ENCODE measurements at places on chromosomes 7 and 10.

GRCh38 chr7:684416-684815 is 42.1 kb upstream of the DNAAF5 start:
- no peak for DNase-seq

DNA sequence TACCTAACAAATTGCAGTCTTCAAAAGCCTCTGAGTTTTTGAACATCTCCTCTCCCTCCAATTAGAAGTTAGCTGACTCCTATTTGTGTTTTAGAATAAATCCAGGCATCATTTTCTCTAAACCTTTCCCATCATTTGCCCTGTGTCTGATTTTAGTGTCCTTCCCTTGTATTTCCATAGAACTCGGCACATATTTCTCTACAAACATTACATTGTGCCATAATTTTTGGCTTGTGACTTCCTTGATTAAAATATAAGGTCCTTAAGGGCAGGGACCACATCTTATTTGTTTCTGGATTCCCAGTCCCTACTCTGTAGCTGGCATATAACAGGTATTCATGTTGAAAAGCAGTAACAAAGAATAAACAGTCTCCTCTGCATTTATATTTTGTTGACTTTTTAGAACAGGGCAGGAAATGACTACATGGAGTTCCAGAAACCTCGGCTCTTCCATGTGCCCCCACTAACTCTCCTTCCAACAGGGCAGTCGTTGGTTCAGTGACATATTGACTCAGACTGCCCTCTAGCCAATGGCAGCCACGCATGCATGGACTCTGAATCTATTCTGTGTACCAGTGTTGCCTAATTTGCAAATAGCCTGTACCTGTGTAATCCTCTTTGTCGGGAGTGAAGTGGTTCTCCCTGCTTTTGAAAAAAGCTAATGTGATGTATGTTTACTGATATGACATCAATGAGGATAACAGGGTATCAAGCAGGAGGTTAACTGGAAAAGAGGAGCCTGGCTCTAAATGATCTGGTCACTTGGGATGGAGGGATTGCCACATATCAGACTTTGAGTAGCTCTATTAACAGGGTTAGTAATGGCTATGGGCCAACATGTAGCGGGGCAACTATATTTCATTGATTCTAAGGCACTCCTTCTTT is 19.8 kb upstream of the CPN1 start:
- DNase-seq, result no peak

DNA sequence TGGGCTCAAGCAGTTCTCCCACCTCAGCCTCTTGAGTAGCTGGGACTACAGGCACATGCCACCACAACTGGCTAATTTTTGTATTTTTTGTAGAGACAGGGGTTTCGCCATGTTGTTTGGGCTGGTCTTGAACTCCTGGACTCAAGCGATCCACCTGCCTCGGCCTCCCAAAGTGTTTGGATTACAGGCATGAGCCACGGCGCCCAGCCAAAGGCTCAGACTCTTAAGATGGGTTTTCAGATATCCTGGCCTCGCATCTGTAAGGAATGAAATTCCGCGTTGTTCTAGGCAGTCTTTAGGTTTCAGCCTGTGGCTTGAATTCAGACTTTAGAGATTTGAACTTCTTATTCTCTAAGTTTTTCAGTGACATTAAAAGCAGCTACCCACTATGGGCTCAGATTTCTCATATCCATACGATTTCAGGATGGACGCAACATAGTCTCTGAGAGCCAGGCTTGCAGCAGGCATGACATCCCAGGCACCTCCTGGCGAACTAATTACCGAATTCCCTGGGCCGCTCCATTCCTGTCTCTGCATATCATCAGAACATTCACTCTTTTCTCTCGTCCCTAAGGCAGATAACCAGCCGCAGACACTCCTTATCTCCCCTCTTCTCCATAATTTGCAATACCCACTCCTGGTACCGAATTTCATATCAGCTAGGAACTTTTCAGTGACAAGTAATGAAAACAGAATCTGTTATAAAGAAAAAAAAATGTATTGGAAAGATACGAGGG is 29.7 kb downstream of the IL15RA start:
- DNase-seq, result no peak

- DNase-seq, result no peak
These were observed 3.3 kb downstream of the WIPF3 start for GRCh38 chr7:29809533-29810155.

- DNase-seq, result no peak
These were observed 52.9 kb downstream of the ELMO1 start for GRCh38 chr7:37395618-37396259.

DNA sequence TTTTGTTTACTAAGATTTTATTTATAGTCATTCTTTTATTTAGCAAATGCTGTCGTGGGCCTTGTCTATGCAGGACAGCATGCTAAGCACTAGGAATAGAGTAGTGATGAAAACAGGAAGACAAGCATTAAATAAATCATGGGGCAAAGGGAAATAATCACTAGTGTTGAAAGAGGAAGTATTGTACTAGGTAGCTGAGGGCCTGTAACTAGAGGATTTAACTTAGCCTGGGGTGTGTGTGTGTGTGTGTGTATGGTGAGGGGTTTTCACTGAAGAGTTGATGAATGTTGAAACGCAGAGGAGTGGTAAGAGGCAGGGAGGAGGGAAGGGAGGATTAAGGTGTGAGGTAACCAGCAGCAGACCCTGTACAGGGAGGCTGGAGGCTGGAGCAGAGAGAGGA is 446.4 kb downstream of the SDK1 start:
- DNase-seq, result no peak

DNA sequence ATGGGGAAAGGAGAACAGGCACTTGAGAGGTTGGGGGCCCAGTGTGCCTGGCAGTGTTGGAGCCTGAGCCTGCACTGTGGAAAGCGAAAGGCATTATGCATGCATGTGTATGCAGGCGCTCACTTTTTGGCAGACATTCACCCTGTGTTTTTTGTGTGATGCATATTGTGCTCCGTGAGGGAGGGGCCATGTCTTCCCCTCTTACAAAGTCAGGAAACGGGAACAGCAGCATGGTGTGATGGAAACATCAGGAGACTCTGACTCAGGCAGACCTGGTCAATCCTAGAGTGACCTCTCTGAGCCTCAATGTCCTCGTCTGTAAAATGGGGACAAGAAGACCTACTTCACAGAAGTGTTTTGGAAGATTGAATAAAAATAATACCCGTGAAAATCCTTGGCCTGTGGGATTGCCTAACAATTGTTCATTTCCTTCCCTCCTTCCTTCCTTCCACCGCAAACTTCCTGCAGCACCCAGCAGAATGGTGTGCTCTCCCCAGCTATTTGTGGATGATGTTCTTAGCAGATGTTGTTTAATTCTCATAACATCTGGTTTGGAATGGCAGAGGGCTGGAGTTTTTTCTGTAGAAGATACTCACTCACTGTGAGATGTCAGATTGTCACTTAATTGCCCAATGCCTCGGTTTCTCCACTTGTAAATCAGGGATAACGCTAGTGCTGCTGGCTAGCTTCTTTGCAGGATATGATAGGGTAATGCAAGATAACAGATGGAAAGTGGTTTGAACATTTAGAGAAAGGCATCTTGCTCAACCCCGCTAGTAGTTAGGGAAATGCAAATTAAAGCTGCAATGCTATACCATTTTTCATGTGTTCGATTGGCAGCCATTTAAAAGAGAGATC is 39.8 kb downstream of the CDH23 start:
- DNase-seq, result no peak

- DNase-seq, result no peak
These were observed 321.5 kb upstream of the GHITM start for GRCh38 chr10:83817797-83818196.

- DNase-seq, result no peak
These were observed 66.3 kb upstream of the HABP2 start for GRCh38 chr10:113486531-113486930.

DNA sequence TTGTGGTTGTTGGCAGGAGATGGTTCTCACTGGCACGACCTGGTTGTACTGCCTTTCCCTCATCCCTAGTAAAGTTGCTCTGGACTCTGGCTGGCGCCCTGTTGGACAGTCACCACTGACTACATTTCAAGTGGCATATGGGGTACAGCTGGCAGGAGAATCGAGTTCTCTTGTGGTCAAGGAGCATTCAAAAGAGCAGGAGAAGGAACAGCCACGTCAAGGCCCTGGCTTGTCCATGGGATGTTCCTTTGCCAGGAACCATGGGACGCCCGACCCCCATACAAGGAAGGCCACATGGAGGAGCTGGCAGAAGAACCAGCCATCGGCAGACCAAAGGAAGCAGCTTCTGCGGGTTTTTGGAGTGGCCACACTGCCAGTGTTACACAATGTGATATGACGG is 87.0 kb upstream of the SLC25A13 start:
- no peak for DNase-seq

- DNase-seq, result no peak
These were observed 533.6 kb downstream of the INHBA start for GRCh38 chr7:41169317-41169716.

DNA sequence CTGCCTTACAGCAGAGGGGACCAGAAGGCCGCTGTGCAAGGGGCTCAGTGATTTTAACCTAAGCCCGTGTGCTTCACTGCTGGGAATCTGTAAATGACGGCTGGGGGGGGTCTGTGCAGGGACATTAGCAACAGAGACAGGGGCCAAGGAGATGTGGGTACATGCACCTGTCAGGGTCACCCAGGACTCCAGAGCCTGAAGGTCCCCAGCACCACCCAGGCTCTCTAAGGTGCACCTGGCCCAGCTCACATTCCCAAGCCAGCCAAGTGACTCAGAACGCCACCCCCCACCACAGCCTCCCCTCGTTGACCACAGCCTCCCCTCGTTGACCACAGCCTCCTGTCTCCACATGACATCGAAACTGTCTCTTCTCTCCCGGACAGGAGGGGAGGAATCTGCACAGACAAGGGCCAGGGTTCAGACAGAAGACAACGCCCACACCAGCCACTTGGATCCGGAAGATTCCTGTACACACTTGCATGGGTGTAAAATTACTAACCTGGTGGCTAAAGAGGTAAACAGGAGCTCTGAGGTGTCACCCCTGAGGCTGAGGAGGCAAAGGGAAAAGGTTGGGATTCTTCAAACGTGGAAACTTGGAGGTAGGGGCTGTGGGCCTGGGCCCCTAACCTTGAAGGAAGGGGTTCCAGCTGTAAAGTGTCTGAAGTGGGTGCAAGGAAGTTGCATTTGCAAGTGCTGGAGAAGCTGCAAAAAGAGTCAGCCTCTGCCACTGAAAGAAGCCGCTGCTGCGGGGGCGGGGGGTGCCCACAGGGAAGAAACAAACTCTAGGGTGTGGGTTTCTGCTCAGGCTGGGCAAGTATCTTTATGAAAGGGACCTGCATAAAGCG is 27.0 kb downstream of the CALML3 start:
- DNase-seq, result no peak

- DNase-seq, result no peak
These were observed 458.5 kb downstream of the TFEC start for GRCh38 chr7:115572111-115572510.

DNA sequence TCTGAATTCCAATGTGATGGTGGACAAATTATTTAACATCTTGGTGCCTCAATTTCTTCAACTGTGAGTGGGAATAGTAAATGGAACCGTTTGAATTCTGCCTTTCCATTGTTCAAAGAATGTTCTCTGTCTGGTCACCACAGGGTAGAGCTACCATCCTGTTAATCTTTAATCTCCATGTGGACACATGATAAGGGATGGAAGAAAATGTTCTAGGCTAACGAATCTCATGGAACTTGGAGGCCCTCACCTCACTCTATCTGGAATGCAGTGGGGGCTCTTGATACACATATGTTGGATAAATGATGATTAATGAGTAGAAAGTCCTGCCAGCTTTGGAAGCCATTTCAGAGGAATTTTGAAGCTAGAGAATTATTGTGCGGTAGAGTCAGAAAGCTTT is 118.5 kb upstream of the HABP2 start:
- no peak for DNase-seq

DNA sequence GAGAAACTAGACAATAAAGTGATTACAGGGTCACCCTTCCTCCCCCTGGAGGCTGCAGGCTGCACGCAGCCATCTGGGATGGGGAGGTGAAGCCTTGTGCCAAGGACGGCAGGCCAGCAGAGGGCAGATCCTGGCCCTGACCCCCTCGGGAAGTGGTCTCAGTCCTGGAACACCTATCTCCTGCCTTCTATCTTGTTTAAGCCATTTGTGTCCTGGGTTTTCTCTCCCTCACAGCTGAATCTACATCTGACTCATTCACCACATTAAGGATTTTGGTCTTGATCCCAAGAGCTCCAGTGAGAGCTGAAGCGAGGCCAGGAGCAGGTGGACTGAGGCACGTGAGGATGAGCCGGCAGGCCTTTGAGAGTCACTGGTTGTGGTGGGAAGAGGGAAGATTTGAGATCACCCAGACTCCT is 16.4 kb upstream of the PARP12 start:
- no peak for DNase-seq

GRCh38 chr10:13587391-13587790 is 626 bp downstream of the PRPF18 start:
- no peak for DNase-seq

DNA sequence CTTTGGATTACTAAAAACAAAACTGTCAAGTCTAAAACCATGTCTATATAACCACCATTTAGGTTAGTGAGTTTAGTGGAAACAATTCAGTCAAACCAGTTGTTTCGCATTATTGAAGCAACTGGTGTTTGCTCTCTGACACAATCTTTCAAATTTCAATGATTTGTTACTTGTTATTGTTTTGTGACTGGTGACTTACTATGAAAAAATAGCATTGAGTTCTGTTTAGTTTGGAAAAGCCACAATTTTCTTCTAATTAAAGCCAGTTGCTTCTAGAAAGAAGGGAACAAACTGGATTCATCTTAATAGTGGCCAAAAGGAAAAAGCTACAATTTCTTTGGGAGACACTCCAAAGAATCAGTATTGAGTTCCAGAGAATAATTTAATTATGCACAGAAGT is 30.4 kb downstream of the LAMB4 start:
- no peak for DNase-seq

DNA sequence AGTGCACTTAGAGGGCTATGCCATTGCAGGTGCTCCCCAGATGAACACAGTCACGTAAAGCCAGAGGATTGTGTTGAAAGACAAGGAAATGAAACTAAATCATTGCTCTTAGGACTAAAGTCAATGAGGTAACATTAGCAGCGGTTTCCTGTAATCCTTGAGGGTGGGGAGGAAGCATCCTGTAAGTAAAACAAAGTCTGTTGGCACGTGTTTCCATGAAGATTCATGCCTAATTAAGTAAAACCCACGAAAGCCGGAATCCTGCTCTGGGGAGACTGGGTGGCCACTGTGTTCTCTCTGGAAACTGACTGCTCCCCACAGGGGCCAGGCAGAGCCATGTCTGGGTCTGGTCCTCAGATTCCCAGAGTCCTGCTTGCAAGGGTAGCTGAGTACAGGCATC is 18.3 kb downstream of the STEAP1B start:
- no peak for DNase-seq

- DNase-seq, result no peak
These were observed 8.6 kb upstream of the HKDC1 start for GRCh38 chr10:69211524-69211923.

- DNase-seq, result no peak
These were observed 56.6 kb downstream of the AHR start for GRCh38 chr7:17355050-17355449.

All from NCI-H446 treated with DMSO at 0.1 percent for 48 hours (cell line).